ENCODE measurements at places on chromosomes 12 and 14. TPM values are rescaled to one million over a fixed set of nuclear protein-coding genes. Genes with fewer than 3 reads are reported as not detected.
A peak's percentile ranks its signal among the peaks of the same experiment; 100 is the strongest.

Gene OR4M1
- not detected for total RNA-seq

- no peak overlapping the region for H3K4me3 ChIP-seq
- H3K36me3 ChIP-seq = no peaks in the 10 kb centered on the region
- peaks cover 18% of the 10 kb centered on the region for H3K4me1 ChIP-seq
- H3K27me3 ChIP-seq = peaks cover 12% of the 10 kb centered on the region
- H3K27ac ChIP-seq = no peak overlapping the region
- peak; percentile 34 for DNase-seq
Observed at GRCh38 chr14:22981090-22981875, 1.1 kb downstream of the AJUBA start.

Gene NPFF
- total RNA-seq = not detected

Gene TTC9
- 8.6 TPM for total RNA-seq

- H3K27me3 ChIP-seq = peaks cover 1% of the 10 kb centered on the region
- H3K27ac ChIP-seq = no peak overlapping the region
- peaks cover 23% of the 10 kb centered on the region for H3K4me1 ChIP-seq
- H3K36me3 ChIP-seq = no peaks in the 10 kb centered on the region
- H3K4me3 ChIP-seq = no peak overlapping the region
Observed at GRCh38 chr14:68972507-68973218, 6.4 kb downstream of the ACTN1 start.

DNA sequence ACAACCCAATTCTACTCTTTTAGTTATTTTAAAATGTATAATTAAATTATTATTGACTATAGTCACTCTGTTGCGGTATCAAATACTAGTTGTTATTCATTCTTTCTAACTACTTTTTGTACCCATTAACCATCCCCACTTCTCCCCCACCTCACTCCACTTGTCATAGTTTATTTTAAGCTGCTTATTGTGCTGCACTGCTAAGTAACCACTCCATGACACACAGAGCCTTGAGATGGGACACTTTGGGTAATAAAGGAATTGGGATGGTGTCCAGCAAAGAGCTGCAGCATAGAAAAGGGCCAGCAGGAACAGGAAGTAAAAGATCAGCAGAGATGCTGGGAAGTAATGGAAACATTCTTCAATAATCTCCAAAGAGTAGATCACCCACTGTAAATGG lies 123.0 kb downstream of the RPS29 start:
- no peak for DNase-seq
- no peak overlapping the region for H3K4me3 ChIP-seq
- H3K36me3 ChIP-seq = peaks cover 2% of the 10 kb centered on the region
- no peaks in the 10 kb centered on the region for H3K27me3 ChIP-seq
- H3K27ac ChIP-seq = no peak overlapping the region
- no peaks in the 10 kb centered on the region for H3K4me1 ChIP-seq

DNA sequence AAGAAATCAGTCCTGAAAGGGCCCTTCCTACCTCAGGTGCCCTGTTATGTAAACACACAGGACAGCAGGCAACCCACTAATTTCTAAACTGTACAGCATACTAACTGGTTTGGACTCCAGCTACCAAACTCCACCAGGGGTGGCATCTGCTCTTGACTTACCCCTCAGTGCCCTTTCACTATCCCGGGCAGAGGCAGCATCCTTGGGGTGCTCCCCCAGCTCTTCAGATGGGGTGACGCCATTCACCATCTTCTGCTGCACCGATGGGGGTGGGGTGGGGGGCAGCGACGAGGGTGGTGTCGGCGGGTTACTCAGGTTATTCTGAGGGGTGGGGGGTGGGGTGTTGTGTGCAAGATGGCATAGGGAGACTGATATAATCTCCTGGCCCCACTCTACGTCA lies 11.5 kb upstream of the PRKAG1 start:
- peaks cover 1% of the 10 kb centered on the region for H3K27me3 ChIP-seq
- peaks cover 2% of the 10 kb centered on the region for H3K4me1 ChIP-seq
- DNase-seq = no peak
- H3K4me3 ChIP-seq = no peak overlapping the region
- no peak overlapping the region for H3K27ac ChIP-seq

DNA sequence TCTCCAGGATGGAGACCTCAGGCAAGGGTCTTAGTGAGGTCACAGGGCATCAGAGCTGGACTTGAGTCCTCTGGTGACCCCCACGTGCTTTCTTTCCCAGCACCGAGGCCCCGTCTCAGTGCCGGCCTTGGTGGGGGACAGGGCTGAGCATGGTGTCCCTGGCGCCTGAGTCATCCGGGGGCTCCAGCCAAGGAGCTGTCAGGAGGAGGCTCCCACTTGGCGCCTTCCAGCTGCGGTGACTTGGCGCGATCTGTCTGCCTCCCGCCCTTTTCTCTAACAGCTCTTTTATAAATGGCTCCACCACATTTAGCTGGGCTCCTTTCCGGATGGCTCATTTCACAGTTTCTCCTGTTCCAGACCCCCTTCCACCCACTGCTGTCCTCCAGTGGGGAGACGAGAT lies 60.4 kb downstream of the PRMT8 start:
- DNase-seq = no peak
- peaks cover under 1% of the 10 kb centered on the region for H3K4me1 ChIP-seq
- H3K4me3 ChIP-seq = no peak overlapping the region
- no peak overlapping the region for H3K27ac ChIP-seq
- H3K27me3 ChIP-seq = peaks cover 14% of the 10 kb centered on the region

GRCh38 chr14:76876076-76876475 lies 49.9 kb downstream of the LRRC74A start:
- peaks cover 6% of the 10 kb centered on the region for H3K27me3 ChIP-seq
- H3K4me1 ChIP-seq = peaks cover 7% of the 10 kb centered on the region
- no peaks in the 10 kb centered on the region for H3K36me3 ChIP-seq
- H3K4me3 ChIP-seq = no peak overlapping the region
- H3K27ac ChIP-seq = no peak overlapping the region

GRCh38 chr12:91978143-91978542 lies 167.5 kb downstream of the BTG1 start:
- no peak overlapping the region for H3K4me3 ChIP-seq
- no peak for DNase-seq
- H3K36me3 ChIP-seq = peaks cover 7% of the 10 kb centered on the region
- H3K27me3 ChIP-seq = no peaks in the 10 kb centered on the region
- no peak overlapping the region for H3K27ac ChIP-seq

DNA sequence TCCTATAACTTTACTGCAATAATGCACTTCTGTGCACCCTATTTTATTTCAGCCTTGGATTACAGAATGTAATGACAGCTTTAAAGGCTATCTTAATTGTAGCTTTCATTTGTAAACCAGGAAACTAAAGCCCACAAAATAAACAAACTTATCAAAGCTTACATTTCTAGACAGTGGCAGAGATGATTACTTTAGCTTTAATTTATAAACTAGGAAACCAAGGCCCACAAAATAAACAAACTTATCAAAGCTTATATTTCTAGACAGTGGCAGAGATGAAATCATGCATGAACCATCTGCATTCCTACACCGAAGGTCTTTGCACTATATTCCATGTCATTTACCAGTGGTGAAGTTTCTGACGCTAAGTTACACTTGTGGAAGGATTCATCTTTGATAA lies 74.4 kb downstream of the PRKD1 start:
- H3K4me1 ChIP-seq = no peaks in the 10 kb centered on the region
- no peak overlapping the region for H3K27ac ChIP-seq
- H3K4me3 ChIP-seq = no peak overlapping the region
- DNase-seq = no peak
- H3K36me3 ChIP-seq = peaks cover 11% of the 10 kb centered on the region
- no peaks in the 10 kb centered on the region for H3K27me3 ChIP-seq

DNA sequence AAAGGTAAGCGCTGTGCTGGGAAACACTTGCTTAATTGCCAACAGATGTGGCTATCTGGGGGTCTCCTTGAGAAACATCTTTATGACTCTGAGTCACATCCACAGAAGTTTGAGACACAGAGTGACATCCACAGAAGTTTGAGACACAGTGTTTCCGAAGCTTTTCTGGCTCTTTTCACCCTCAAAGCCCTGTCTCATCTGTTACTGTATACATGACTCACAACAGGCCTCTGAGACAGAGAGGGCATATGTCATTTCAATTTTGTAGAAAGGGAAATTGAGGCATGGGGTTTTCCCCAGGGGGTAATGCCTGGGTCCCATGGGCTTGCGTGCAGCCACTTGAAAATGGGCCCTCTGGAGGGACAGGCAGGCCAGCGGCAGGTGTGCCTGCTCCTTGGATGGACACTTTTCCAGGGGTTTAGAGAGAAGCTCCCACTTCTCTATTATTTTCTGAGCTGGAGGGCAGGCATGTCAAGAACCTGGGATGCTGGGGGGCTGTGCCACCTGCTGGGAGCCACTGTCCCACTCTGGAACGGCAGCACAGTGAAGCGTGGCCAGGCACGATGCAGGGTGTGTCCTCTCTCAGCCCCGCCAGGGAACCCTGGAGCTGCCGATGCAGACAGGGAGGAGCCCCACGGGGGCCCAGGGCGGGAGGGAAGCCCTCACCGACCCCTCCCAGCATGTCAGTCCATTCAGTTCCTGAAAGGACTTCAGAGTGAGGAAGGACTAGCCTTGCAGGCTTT lies 111.3 kb upstream of the FKBP4 start:
- peaks cover 7% of the 10 kb centered on the region for H3K27me3 ChIP-seq

DNA sequence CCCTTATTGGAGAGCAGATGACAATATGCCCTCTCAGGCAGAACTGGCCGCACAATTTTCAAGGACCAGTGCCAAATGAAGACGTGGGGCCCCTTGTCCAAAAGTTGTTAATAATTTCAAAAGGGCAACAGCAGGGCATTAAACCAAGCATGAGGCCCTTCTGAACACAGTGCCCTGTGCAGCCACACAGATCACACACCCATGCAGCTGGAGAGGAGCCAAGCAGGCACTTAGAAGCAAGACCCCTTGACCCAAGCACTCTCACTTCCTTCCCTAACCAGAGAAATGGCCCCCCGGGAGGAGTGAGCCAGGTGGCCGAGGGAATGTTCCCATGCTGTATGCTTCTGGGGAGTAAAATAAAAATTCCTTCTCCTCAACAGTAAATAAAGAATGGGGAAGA lies 114.0 kb upstream of the TMPO start:
- H3K27ac ChIP-seq = no peak overlapping the region
- peak; percentile 82 for DNase-seq
- H3K4me3 ChIP-seq = no peak overlapping the region
- H3K27me3 ChIP-seq = no peaks in the 10 kb centered on the region
- no peaks in the 10 kb centered on the region for H3K36me3 ChIP-seq

DNA sequence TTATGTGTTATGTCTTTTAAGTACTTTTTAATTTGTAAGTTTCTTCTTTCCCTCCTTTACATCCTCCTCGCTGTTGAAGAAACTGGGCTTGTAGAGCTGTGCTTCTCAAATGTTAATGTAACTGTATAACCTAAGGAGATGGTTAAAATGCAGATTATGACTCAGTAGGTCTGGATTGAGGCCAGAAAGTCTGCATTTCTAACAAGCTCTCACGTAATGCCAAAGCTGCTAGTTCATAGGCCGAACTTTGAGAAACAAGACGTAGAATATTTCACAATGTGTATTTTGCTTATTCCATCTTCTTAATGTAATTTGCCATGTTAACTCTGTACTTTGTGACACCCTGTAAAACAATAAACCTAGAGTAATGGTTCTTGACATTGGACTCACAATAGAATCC lies 193.3 kb upstream of the SYT1 start:
- H3K27me3 ChIP-seq = peaks cover 1% of the 10 kb centered on the region
- H3K4me1 ChIP-seq = peaks cover 10% of the 10 kb centered on the region
- DNase-seq = no peak
- no peak overlapping the region for H3K4me3 ChIP-seq
- no peaks in the 10 kb centered on the region for H3K36me3 ChIP-seq

GRCh38 chr12:123914726-123915333 lies 57.8 kb downstream of the CCDC92 start:
- peaks cover 8% of the 10 kb centered on the region for H3K36me3 ChIP-seq
- no peaks in the 10 kb centered on the region for H3K4me1 ChIP-seq
- H3K27ac ChIP-seq = no peak overlapping the region
- no peak overlapping the region for H3K4me3 ChIP-seq

GRCh38 chr14:100584056-100585031 lies 2.9 kb downstream of the BEGAIN start:
- H3K4me3 ChIP-seq = no peak overlapping the region
- H3K27ac ChIP-seq = no peak overlapping the region
- H3K36me3 ChIP-seq = peaks cover 5% of the 10 kb centered on the region

Gene PROX2
- not detected for total RNA-seq

DNA sequence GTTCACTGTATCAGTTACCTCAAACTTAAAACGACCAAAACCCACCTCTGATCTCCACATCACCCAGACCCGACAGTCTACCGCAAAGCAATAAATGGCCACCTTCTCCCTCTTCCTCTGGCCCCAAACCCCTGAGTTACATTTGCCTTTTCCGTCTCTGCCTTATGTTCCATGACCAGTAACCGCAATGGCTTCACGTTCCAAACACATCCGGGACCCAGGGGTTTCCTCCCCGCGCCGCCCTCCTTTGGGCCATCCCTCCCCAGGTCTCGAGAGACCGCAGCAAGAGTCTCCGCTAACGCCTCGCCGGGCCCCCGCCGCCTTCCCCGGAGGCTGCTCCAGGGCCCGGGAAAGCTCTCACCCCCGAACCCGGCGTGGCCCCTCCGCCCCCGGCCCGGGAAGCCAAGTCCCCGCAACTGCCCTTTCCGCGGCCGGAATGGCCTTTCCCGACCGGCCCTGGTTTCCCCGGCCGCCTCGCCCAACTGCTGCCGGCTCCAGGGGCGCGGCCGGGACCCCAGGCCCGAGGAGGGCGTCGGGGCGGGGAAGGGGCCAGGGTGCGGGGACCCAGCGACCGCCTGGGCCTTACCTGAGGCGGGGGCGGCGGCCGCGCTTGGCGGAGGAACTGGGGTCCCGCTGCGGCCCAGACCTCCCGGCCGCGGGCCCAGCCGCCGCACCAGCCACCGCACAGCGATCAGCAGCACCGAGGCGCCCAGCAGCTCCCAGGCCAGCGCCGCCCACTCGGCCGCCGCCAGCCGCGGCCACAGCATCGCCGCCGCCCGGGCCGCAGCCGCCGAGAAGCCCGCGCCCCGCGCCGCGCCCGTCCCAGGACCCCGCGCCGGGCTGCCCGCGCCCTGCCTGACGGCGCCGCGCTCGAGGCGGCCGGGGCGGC lies at the start of gene ANKLE2:
ANKLE2 (minus strand) TSS at position 801 of the 889 bp plus-strand sequence; CDS start at position 767, 34 bp downstream.
- peak within 1 kb of the TSS; percentile 97 for H3K27ac ChIP-seq
- peak within 1 kb of the TSS; percentile 99 for H3K4me3 ChIP-seq
- peaks cover 5% of the 10 kb centered on the region for H3K27me3 ChIP-seq
- H3K4me1 ChIP-seq = peaks cover 10% of the 10 kb centered on the region
- H3K36me3 ChIP-seq = no peaks in the 10 kb centered on the region

DNA sequence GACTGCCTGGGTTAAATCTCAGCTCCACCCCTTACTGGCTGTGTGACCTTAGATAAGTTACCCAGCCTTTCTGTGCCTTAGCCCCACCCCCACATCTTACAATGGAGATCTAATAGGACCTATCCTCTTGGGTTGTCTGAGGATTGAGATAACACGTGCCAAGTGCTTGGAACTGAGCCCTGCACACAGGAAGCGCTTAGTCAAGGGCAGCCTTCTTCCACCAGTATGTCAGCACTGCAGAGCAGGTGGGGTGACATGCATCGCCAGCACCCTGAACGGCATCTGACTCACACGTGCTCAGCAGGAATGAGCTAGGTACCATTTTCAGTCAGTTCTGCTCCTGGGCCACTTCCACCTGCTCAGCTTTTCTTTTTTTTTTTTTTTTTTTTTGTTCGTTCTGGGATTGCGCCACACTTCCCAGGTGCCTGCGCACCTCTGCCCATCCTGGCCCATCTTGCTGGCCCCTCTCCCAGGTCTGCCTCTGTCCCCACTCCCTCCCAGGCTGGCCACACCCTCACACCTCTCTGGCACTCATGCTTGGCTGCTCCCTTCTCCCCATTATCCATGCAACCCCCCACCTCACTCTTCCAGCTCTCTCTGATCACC lies 19.6 kb downstream of the LGMN start:
- H3K27me3 ChIP-seq = peaks cover 7% of the 10 kb centered on the region
- H3K4me1 ChIP-seq = no peaks in the 10 kb centered on the region
- no peak overlapping the region for H3K27ac ChIP-seq
- no peak overlapping the region for H3K4me3 ChIP-seq
- H3K36me3 ChIP-seq = peaks cover 16% of the 10 kb centered on the region

GRCh38 chr14:65132855-65133254 lies 30.5 kb upstream of the MAX start:
- H3K4me1 ChIP-seq = no peaks in the 10 kb centered on the region
- H3K36me3 ChIP-seq = no peaks in the 10 kb centered on the region
- H3K27ac ChIP-seq = no peak overlapping the region
- DNase-seq = no peak
- no peak overlapping the region for H3K4me3 ChIP-seq

Measured in glutamatergic neuron (in vitro differentiated cells).